ENCODE measurements at places on chromosomes 5 and 9.

- DNase-seq, result no peak
These were observed 138.3 kb downstream of the TMEM161B start for GRCh38 chr5:88130211-88130815.

- DNase-seq, result no peak
These were observed 8.1 kb downstream of the RPS6 start for GRCh38 chr9:19371942-19372341.

DNA sequence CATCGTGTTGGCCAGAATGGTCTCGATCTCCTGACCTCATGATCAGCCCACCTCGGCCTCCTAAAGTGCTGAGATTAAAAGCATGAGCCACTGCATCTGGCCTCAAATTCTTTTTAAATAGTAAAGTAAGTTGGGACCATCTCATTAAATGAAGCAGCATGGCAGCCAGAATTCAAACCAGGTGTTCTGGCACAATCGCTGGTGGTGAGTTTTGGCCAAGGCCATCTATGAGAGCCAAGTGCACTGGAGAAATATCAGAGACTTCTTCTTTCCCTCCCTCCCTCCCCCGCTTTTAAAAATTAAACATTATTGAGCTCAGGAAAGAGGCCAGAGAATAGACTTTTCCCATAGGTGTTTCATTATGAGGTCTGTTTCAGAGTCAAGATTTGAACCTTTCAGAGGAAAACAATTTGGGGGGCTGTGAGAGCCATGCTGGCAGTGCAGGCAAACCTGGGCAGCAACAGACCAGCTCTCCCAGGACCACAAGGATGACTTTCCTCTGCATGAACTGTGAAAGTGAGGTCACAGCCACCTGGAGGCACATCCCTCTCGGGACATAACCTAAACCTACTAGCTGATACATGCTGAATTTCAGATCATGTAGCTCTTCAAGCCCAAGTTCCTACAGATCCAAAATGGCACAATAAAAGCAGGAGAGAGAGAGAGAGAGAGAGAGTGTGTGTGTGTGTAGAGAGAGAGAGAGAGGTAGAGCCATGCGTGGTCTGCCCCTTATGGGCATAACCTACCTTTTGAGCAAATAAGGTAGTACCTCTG, 94.6 kb upstream of the DMRT1 start:
- no peak for DNase-seq

DNA sequence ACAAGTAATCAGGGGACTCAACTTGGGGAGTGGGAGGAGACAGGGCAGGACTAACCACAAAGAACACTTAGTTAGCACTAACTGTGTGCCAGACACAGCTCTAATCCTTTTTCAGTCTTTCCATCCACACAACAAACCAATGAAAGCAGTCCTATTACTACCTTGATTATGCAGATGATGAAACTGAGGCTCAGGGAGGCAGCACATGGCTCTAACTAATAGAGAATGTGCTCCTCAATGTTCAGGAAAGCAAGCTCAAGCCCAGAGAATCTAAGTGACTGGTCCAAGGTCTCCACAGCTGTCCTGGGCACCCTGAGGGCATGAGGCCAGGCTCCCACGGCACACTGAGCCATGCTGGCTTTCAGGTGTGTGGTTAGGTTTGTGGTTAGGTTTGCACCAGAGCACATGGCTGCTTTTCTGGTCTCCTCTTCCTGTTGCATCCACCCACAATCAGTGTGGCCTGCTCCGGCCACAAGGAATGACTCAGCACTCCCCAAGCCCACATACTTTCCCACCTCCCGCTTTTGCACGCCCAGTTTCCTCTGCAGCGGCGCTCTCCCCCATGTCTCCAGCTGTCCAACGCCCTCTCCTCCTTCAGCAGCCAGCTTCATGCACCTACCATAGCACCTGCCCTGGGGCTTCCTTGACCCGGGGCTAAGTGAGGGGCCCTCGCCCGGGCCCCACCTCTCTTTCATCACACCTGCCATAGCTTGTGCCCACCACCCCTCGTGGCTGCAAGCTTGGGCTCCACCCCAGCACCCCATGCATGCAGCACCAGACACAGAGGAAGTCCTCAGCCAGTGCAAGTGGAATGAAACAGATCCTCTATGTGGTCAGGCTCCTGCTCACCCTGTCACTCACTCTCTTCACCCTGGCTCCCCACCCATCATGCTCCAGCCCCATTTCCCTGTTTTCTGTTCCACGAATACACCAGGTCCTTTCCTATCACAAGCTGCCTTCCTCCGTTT, 133.1 kb downstream of the GABBR2 start:
- peak; percentile 12 for DNase-seq

DNA sequence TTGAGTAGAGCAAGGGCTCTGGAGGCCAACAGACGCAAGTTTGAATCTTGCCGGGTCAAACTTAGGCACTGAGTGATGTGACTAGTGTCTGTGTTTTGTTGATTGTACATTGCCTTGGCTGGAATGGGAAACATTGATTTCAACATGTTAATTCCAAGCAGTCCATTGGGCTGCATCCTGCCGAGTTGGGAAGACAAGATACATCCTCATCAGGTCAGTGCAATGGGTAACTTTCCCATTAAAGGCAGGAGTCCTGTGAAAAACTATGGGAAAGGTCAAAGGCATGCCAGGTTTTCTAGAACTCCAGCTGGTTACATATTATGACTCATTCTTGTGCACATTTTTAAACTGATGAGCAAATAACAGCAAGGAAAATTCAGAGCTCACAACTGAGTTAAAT, 126.5 kb upstream of the ABCA1 start:
- no peak for DNase-seq

DNA sequence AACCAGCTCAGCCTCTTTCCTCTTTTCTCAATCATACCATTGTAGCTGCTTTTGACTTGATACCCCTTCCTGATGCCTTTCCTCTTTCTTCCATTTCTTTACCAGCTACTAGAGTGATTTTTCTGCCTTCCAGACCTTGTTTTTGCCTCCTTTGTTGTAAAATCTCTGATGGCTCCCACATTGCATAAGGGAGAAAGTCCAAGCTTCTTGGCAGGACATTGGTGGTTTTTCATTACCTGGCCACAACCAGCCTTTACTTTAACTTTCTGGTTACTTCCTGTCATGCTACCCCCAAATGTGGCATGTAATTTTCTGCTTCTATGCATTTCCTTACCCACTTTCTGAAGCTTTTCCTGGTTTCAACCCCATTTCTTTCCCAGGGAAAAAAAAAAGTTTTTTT, 452.5 kb downstream of the TMEM38B start:
- DNase-seq, result no peak

DNA sequence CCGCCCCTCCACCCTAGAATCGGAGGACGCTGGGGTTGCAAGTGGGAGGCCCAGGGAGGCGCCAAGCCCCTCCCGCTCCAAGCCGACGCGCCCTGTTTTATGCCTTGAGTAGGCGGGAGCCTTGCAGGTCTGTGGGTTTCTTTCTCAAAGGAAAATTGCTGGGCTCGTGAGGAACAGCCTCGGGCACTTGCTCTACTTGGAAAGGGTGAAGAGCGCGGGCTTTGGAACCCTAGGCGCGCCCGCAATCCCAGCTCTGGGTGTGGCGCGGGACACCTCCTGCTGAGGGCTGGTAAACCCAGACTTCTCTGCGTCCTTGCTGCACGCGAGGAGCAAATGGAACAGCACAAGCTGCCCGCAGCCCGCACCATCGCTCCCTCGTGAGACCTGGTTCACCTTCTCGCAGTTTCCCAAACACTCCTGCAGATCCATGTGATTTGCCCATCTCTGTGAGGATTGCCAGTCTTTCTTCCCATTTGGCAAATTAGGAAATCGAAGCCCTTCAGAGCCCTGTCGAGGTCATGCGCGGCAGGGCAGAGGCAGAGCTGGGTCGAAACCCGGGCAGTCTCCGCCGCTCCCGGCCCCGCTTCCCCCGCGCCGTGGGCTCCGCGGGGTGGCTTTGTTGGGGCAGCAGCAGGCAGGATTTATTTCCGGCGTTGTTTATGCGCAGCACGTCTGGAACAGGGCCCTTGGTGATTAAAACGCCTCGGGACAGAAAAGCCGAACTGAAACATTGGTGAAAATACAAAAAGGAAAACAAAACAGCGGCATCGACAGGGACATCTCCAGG, 98.4 kb upstream of the CPLX2 start:
- no peak for DNase-seq

DNA sequence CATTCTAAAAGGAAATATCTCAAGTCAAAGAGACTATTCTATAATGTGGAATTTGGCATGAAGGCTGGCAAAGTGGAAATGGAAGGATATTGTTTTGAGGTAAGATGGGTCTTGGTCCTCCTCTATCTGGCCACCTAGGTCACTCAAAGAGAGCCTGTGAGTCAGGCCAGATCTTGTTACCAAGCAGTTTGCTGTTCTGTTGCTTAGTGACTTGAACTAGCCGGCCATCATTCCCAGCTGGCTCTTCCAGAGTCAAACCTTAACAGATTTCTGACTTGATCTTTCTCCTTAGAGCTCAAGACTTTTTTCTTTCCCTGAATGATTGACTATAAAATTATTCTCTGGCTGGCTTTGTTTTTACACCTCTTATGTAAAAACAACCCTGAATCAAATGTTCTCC, 136.1 kb downstream of the PDE4D start:
- DNase-seq, result no peak

- no peak for DNase-seq
These were observed 11.9 kb downstream of the FAM219A start for GRCh38 chr9:34446468-34446891.

DNA sequence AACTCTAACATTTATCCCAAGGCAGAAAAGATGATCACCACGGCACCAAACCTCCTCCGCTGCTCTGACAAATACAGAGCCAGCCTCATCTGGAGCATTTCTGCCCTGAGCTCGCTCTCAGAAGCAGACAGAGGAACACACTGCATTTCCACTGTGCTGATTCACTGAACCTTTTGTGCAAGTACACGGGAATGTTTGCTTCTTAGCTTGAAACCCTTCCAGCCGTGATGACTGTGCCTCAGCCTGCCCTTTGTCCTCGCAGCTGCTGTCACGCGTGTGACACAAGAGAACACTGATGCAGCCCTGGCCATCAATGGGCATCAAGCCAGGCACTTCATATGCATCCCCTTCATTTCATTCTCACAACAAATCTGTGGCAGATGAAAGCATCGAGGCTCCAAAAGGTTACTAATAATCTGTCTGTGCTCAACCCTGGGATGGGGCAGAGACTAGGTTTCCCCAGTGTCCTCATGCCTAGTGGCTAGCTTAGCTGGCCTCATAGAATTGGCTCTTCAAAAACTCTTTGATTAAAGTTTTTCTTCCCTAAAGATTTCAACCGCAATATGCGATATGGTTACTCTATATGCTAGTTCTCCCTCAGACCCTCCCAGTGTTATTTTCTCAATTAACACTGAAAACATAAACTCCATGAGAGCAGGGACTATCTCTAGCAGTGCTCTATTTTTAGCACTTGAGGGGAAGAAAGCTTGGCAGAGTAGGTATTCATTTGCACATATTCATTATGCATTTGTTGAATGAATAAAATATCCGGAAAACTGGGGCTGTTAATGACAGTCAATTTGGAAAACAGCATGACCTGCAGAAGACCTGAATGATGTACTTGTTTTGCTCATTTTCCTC, 7.3 kb downstream of the CDC14B start:
- no peak for DNase-seq

DNA sequence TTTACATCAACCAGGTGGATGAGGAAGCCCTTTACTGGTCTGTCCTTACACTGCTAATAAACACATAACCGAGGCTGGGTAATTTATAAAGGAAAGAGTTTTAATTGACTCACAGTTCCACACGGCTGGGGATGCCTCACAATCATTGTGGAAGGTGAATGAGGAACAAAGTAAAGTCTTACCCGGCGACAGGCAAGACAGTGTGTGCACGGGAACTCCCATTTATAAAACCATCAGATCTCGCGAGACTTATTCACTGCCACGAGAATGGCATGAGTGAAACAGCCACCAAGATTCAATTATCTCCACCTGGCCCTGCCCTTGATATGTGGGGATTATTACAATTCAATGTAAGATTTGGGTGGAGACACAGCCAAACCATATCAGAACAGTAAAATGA, 67.3 kb upstream of the GRAMD2B start:
- DNase-seq, result no peak

DNA sequence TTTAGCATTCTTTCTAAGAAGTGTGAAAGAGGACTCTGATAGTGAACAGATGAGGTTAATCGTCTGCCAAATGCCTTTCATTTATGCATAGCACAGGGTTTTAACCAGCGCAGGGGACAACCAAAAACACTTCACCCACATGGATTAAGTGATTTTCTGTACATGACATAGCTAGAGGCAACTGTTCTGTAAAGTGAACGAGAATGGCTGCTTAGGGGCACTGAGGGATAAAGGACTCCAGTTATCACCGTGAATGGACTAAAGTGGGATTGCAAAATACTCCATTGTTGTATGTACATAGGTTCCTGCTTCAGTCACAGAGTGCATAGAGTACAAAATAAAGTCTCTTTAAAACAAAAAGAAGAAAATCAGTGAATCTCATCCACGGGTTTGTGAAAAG, 456.8 kb downstream of the DMAC1 start:
- DNase-seq, result no peak

GRCh38 chr5:52760695-52761366, 26.9 kb upstream of the ITGA1 start:
- DNase-seq, result no peak

DNA sequence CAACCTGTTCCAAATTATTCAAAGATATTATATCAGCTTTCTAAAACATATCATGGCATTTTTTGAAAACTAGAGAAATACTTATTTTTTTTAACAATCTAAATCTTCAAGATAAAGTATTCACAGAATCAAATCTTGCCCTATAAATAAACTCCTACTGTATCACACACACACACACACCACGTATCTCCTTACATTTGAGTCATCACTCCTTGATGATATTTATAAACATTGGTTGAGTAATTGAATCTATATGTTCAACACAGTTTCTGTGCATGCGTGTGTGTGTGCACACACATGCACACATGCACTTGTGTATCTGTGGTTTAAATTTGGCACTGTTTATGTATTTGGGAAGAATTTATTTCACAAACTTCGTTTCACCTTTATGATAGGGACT, 1716.4 kb downstream of the EFNA5 start:
- DNase-seq, result no peak

DNA sequence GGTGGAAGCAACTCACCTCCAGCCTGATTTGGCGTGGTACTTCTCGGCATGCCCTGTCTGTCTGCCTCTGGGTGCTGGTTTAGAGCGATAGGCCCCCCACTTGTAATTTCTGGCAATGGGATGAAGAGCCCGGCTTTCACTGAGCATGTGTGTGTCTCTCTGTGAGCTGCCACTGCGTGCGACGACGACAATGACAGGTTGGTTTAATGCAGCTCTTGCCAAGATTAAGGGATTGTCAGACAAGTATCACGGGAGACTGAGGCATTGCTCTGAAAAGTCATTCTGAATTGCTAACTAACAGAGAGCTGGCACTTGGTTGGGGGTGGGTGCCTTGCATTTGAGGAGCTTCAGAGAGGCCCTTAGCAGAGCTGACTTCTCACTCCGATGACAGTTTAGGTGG, 348.8 kb upstream of the CLINT1 start:
- no peak for DNase-seq
